ENCODE measurements at places on chromosomes 16 and 17.

- DNase-seq: no peak
Measured at GRCh38 chr16:28826141-28826540, 3.3 kb downstream of the ATXN2L start.

- DNase-seq: no peak
Measured at GRCh38 chr17:48451489-48451888, 21.5 kb upstream of the SKAP1 start.

DNA sequence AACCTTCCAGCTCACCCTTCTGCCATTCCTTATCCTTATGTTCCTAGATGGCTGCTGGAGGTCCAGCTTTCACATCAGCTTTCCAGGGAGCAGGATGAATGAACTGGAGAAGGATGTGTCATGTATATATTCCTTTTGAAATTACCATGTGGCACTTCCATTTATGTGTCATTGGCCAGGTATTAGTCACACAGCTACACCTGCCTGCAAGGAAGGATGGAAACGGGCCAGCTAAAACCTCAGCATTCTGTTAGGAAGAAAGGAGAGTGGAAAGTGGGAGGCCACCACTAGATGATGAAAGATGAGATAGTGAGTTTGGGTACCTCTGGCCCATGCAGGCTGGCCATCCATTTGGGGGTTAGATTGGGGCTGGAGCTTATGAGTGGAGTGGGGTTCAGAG lies 67.5 kb downstream of the KSR1 start:
- no peak for DNase-seq

DNA sequence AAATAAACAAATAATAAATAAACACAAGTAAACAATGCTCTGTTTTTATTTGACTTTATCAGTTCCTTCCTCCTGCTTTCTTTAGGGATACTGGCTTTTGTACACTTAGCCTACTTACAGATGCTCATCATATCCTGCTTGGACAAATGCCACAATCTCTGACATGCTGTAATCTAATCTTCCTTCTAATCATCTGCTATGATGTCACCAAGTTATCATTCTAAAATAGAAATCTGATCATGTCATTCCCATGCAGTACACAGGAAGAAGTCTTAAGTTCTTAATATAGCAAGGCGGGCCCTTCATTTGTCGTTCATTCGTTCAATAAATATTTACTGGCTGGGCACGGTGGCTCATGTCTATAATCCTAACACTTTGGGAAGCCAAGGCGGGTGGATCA lies 9.1 kb upstream of the UBB start:
- no peak for DNase-seq

DNA sequence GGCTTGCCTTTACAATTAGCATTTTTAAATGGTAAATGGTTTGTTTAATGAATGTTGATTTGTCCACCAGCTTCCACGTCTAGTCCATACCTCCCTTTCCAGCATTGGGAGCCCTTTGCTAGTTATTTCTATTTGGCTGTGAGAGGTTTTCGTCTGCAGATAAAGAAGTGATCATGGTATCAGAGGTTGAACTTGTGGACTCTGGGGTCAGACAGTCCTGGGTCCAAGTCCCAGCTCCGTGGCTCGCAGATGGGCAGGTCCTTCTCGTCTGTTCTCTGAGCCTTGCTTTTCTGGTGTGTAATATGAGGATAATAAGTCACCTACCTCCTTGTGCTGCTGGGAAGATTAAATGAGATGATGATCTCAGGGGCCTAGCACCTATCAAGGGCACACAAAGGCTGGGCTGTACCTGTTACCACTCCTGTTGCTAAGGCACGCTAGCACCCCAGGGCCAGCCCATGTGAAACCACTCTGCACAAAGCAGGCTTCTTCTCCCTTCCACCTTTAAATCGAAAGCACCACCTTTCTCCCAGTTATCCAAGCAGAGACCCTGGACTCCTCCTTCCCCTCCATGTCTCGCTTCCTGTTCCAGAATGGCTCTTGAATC lies 103.9 kb downstream of the GNAO1 start:
- DNase-seq: no peak

GRCh38 chr17:48388955-48389743 lies 40.9 kb downstream of the SKAP1 start:
- DNase-seq: no peak

- DNase-seq: no peak
Measured at GRCh38 chr17:62064029-62064790, 868 bp downstream of the MED13 start.

GRCh38 chr17:31052187-31052889 lies 42.4 kb upstream of the NF1 start:
- peak; percentile 47 for DNase-seq

GRCh38 chr17:72456075-72456474 lies 335.3 kb downstream of the SOX9 start:
- DNase-seq: no peak

DNA sequence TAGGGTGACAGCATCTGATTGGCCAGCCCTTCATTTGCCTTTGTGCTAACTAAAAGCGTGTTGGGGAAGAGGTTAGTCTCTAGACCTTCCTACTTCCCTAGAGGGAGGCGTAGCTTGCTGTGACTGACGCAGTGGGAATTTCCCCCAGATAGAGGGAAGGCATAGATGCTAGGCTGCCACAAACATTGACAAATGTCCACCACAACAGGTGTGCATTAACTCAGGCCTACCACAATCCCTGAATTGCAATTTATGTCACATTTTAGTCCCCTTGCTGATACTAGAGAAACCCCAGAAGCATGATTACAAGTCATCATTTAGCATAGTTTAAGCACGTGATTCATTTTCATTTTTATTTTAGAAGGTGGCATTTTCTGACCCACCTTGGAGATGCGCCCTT lies 76.3 kb upstream of the WSB1 start:
- no peak for DNase-seq

GRCh38 chr16:2487903-2488531 lies 13.1 kb downstream of the TBC1D24 start:
- no peak for DNase-seq

GRCh38 chr17:39365872-39366271 lies 35.6 kb downstream of the FBXL20 start:
- DNase-seq: no peak

DNA sequence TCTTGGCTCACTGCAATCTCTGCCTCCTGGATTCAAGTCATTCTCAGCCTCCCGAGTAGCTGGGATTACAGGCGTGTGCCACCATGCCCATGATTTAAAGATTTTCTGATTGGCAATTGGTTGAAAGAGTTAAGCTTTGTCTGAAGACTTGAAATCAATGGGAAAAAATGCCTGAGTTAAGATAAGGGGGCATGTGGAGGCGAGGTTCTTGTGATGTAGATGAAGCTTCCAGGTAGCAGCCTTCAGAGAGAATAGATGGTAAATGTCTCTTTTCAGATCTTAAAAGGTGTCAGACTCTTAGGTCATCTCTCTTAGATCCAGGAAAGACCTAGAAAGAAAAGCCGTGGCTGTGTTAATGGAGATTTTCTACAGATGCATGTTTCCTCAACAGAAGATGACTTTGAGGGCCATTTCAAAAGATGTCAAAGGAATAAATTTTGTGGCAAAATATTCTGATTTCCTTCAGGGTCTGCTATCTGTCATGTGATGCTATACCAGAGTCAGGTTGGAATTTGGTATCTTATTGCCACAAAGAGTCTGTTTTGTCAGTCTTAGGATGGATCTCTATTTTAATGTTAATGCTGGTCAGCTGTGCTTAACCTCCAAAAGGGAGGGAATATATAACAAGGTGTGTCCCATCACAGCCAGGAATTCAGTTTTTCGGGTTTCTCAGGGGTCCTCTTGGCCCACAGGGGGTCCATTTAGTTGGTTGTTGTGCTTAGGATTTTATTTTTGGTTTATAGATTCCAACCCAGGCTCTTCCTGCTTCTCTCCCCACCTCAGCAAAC lies 58.3 kb upstream of the AKTIP start:
- no peak for DNase-seq

- DNase-seq: no peak
Measured at GRCh38 chr16:3010510-3010909, 2.2 kb upstream of the CLDN9 start.

DNA sequence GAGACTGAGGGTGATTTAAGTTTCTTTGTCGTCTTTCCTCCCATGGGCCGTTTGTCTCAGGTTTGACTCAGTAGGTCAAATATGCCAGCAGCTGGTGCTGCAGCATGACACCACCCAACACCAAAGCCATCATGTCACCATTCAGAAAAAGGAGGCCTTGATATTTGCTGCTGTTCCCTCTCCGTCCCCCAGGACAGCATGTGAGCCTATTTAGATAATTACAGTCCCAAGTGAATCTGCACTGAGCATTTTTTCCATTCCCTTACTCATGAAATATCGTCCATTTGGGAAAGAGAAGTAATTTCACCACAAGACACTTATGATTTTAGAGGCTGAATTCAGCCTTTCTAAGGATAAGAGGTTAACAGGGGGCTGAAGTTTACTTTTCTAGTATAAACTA lies 62.2 kb upstream of the ADORA2B start:
- no peak for DNase-seq

GRCh38 chr16:51146256-51146924 lies 4.7 kb downstream of the SALL1 start:
- no peak for DNase-seq

- DNase-seq: no peak
Measured at GRCh38 chr16:54657058-54657708, 273.5 kb upstream of the IRX5 start.
